ENCODE measurements at places on chromosomes 4 and X.

DNA sequence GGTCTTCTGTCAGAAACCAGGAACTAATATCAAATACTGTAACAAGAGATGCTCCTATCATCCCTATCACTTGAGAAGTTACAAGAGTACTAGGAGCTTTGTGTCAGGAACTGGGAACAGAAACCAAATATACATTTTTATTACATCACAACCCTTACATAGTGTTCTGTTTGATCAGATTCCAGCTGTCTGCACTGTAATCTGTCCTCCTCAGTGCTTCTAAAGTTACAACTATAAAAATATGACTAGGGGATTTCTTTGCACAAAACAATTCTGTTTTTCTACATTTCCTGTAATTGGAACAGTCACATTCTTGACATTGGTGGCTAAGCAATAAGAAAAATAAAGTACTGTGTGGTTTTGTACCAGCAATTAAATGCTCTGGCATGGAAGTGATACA, 686.0 kb downstream of the PDHA2 start:
- no peak for DNase-seq

DNA sequence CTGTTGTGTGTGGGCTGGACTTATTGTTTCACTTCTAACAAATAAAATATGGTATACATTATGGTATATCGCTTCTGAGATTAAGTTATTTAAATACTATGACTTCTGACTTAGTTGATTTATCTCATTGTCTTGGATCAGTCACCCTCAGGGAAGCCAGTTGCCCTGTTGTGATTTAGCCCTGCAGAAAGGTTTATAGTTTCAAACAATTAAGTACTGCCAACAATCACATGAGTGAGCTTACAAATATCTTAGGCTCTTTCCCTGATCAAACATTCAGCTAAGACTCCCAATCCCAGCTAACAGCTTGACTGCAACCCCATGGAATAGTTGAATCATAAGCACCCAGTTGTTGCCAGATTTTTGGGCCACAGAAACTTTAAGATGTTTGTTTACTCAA, 85.4 kb downstream of the MAGEC1 start:
- no peak for DNase-seq

- peak; percentile 9 for DNase-seq
Measured at GRCh38 chrX:140432346-140433175, 72.3 kb downstream of the SOX3 start.

GRCh38 chr4:3756343-3757059, 9.7 kb upstream of the ADRA2C start:
- DNase-seq = no peak
